HCEC 1CT (cell line): ENCODE measurements at places on chromosomes 2 and 18.
A peak's percentile ranks its signal among the peaks of the same experiment; 100 is the strongest.

GRCh38 chr2:149885468-149885867 is 297.9 kb upstream of the MMADHC start:
- DNase-seq, result no peak

DNA sequence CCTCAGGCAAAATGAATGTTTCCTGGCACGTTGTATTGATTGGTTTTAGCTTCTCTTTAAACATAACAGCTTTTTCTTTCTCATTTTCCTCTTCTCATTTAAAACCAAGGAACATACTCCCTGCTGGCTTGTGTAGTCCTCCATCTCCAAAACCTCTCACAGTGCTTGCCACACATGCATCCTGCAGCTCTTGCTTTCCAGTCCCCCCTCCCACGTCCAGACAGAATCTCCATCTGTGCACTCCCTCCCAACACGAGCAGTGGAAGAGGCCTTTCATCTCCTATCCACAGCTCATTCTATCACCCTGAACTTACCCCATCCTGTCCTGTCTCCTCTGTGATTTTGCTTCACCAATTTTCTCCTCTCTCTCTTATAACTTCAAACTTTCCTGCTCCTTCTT is 99.6 kb upstream of the THSD7B start:
- DNase-seq, result no peak

DNA sequence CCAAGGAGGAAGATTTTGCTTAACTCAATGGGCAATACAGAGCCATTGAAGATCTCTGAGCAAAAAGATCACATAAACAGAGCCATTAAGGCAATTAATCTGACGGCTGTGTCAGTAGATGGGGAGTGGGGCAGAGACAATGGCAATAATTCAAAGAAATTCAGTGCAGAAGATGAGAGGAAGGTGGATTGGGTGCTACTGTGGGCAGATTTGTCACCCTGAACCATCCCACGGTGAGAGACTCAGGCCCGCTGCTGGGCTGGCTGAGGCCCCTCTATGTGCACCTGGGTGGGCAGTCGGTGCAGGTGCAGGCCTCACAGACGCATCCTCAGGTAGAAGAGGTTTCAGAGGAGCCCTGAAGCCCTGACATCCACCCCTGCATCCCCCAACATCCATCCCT is 458.6 kb downstream of the EIPR1 start:
- DNase-seq, result no peak

GRCh38 chr2:3683748-3684454 is 19.5 kb upstream of the DCDC2C start:
- DNase-seq, result peak; percentile 15

- DNase-seq, result no peak
Observed at GRCh38 chr2:224831530-224831929, 115.4 kb upstream of the CCDC195 start.

- DNase-seq, result peak; percentile 78
Observed at GRCh38 chr2:163348857-163349380, 386.9 kb downstream of the FIGN start.

- DNase-seq, result no peak
Observed at GRCh38 chr18:9839853-9840252, 45.9 kb upstream of the TXNDC2 start.

DNA sequence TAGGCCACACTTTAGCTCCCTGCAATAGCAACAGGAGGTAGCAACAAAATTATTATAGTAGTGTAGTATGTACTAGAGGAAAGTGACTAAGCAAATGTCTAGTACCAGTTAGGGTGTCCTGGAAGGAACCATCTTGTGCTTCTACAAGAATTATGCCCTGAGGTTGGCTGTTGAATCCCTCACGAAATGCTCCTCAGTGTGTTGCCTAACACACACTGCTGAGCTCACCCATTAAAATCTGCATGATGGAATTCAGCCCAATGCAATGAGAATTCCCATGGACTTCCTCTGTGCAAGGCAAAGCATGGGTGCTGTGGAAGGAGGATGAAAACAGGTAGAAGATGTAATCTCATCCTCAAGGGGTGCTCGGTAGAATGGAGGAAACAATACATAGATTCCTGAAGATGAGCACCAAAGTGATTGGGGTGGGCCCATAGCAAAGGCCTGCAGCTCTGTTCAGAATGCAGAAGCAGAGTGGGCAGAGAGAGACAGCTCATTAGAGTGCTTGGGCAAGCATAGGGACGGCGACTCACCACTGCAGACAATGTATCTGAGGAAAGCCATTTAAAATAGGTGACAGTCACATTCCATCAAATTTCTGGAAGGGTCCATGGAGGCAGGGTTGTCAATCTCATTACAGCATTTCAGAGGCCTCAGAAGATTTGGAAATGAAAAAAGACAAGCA is 1.2 kb upstream of the UGT1A7 start:
- DNase-seq, result no peak

DNA sequence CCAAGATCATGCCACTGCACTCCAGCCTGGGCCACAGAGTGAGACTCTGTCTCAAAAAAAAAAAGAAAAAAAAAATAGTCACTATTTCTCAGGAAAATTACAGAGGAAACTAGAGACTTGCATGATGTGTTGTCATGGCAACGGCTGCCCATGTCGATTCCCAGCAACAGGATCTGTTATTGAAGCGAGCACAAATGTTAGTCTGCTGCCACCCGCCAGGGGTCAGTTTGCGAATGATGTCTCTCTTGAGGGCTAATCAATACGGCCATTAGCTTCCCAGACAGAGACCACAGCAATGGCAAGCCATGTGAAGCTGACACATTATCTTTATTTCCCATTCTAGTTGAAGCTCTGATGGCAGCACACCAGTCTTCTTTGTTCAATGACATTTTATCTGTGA is 32.4 kb upstream of the ACYP2 start:
- no peak for DNase-seq

DNA sequence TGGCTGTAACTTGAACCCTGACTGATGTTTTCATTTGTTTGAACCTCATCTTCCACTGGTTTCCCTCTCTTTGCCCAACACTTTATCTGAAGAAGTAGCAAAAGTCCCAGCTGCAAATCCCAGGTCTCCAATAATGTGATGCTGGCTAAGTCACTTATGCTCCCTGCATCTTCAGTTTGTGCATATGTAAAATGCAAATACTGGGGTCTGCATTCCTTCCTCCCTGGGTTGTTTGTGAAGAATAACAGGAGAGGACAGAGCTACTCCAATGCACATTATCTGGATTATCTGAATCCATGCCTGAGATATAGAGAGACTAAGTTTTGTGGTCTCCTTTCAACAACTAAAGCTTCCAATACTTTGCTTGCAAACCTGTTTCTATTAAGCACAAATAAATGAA is 22.2 kb downstream of the KIAA2012 start:
- DNase-seq, result no peak

DNA sequence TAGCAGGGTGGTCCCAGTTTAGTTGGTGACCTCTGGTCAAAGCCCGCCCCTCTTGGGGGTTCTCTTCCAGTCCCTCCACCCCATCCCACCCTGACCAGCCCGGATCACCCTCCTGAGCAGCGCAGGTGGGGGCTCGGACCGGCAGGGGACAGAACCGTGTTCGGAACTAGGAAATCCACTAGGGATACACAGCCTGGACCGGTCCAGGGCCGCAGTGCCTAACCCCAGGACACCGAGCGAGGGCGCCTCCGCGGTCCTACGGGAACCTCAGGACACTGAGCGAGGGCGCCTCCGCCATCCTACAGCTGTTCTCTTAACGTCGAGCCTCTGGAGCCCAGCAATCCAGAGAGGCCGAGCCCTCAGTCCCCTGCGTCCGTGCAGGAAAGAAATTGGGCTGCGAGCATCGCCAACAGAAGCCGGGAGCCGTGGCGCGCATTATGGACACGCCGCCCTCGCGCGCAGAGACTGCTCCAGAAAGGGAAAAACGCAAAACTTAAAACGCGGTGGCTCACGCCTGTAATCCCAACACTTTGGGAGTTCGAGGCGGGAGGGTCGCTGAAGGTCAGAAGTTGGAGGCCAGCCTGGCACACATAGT is 8.5 kb downstream of the RAX start:
- DNase-seq, result no peak

DNA sequence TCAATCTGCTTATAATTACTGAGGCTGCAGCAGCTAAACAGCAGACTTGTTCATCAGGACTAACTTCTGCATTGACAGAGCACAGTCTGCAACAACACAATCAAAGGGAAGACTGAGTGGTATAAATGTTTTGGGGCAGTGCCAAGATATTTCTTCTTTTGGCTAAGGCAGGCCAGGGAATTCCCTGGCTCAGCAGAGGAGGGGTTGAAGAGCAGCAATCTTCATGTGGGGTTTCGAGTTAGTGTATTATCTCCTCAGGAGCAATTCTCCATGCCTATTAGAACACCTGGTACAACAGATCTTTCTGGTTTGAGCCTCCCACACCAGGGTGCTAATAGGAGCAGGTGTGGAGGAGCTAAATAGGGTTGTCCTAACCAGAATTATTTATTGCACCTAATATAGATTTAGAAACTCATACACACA is 103.0 kb upstream of the STK17B start:
- no peak for DNase-seq

- no peak for DNase-seq
Observed at GRCh38 chr18:61719671-61720070, 173.1 kb downstream of the RNF152 start.

DNA sequence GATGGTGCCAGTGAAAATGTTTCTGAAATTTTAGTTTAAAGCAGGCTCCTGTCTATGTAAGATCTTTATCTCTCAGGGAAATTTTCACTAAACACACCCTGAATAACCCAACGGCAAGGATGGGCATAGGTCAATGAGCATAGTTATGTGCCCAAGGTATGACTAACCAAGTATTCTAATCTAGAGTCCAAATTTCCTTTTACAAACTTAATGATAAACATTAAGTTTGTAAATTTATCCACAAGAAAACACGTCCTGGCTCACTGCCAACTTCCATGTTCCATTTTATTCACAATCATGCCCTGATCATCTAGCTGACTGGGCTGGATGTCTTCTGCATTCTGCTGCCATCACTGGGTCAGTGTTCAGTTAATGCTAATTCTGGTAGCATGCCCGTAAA is 151.2 kb downstream of the SRBD1 start:
- DNase-seq, result no peak

DNA sequence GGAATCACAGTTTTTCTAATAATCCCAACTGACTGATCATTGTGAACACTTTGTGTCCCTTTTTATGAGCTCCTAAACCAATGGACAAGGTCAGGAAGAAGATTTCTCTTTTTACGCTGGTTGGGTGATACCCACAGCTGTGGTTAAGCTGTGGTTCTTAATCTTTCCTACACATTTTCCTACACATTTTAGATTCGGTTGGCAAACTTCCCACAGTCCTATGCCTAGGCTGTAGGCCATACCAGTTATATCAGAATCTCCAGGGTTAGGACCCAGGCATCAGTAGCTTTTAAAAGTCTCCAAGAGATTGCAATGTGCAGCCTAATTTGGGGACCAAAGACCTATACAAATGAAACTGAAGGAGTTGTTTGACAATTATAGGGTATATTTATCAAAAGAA is 203.0 kb downstream of the SP3 start:
- no peak for DNase-seq

DNA sequence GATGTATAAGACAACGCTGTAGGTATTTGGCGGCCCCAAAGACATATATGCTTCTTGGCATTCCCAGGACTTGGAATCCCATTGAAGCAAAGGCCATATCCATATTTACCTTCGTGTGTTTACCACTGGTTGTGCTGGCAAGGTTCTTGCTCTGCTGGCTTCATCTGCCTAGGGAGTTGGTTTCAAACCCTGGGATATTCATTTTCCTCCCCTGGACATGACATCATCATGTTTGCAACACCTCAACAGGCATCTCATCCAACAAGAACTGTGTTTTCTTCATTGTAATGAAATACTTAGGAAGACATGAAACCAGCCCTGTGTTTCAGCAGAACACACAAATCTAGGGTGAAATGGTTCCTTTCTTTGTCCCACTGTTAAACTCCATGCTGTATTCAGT is 77.9 kb upstream of the PHLPP1 start:
- DNase-seq, result no peak

DNA sequence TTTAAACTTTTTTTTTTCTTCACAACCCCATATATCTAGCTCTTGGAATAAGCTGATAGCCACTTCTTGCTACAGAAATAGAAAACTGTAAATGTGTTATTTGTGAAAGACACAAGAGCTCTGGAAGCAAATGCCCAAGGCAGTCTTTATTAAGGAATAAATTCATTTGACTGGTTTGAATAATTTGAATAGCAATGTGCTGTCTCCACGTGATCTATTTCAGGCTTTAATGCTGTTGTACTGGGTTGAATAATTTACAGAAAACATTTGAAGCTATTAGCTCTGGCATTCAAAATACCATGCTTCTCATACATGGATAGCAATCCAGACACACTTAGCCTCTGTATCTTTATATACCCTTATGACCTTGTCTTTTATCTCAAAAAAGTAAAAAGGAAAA is 366.7 kb upstream of the KCNJ3 start:
- DNase-seq, result no peak

DNA sequence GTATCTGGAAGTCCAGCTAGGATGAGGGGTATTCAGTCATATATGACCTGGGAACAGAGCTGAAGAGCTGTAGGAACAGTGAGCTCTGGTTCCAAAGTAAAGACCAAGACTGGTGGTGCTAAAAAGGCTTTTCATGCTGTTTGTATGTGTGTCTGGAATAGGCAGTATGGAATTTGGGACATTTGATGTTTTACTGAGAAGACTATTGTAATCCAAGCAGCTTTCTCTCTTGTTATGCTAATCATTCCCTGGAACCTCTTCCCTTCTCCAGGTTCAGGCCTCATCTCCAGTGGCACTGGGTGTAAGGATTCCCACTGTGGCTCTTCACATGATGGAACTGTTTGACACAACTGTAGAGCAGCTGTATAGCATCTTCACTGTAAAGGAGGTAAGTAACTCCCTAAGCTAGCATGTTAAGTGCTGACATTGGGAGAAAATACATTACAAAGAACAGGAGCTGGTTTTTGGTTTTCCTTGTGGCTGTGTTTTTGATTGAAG is 23.3 kb downstream of the C2orf74 start:
- no peak for DNase-seq

GRCh38 chr2:160224060-160224459 is 24.0 kb upstream of the ITGB6 start:
- peak; percentile 96 for DNase-seq

- no peak for DNase-seq
Observed at GRCh38 chr18:76149734-76150133, 345.3 kb downstream of the ZNF516 start.

- peak; percentile 23 for DNase-seq
Observed at GRCh38 chr18:50138181-50139064, 56.5 kb downstream of the MYO5B start.

GRCh38 chr2:183349091-183349490 is 224.8 kb downstream of the NUP35 start:
- DNase-seq, result no peak

GRCh38 chr2:105129722-105130232 is 91.9 kb downstream of the MRPS9 start:
- DNase-seq, result no peak
